GM12891 (cell line): ENCODE measurements at places on chromosomes 1 and 21.

GRCh38 chr1:215824245-215824644, 257.1 kb downstream of the KCTD3 start:
- DNase-seq, result no peak

GRCh38 chr1:223453902-223454301, 60.7 kb downstream of the CCDC185 start:
- DNase-seq, result no peak

DNA sequence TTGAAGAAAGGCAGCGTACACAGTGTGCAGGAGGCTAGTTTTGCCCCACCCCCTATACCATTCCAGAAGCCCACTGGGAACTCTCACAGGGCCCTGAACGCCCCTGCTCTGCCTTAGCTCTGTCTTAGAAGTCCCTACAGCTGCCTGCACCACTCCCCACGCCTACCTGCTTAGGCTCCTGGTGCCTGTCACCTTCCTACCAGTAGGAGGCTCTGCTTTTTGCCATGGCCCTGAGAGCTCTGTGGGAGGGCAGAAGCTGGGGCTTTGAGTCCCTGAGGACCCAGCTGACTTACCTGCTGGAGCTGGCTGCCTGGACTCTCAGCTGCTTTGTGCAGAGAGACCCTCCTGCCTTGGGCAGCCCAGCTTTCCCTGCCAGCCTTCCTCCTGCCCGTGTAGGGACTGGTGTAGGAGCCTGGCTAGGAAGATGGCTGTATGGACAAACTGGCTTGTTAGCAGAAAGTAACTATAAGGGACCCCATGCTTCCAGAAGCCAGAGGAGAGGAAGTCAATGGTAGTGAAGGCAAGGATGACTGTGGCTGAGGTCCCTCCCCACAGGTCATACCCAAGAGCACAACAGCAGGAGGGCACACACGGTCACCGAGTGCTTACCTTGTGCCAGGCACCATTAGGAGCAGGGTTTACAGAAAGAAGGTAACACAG, 9.8 kb upstream of the CELSR2 start:
- no peak for DNase-seq

GRCh38 chr1:45913731-45914501, 110.5 kb downstream of the MAST2 start:
- DNase-seq, result no peak

DNA sequence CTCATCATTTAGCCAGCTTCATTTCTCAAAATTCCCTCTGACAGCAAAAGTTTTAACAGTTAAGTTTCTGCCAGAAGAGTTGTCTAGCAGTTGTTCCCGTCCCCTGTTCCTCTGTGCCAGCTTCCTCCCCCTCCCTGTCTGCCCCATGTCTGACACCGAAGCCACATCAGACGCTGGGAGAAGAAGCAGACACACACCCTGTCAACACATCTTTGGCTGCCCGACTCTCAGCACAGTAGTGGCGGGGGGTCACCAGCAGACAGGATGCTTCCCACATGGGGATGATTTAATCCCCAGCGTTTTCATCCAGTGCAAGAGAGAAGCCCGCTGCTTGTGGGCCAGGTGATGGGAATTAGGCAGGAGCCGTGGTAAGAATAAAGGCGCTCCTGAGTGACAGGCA, 379.4 kb upstream of the RUNX1 start:
- DNase-seq, result no peak

- no peak for DNase-seq
Observed at GRCh38 chr1:207355060-207355459, 33.6 kb downstream of the CD55 start.

DNA sequence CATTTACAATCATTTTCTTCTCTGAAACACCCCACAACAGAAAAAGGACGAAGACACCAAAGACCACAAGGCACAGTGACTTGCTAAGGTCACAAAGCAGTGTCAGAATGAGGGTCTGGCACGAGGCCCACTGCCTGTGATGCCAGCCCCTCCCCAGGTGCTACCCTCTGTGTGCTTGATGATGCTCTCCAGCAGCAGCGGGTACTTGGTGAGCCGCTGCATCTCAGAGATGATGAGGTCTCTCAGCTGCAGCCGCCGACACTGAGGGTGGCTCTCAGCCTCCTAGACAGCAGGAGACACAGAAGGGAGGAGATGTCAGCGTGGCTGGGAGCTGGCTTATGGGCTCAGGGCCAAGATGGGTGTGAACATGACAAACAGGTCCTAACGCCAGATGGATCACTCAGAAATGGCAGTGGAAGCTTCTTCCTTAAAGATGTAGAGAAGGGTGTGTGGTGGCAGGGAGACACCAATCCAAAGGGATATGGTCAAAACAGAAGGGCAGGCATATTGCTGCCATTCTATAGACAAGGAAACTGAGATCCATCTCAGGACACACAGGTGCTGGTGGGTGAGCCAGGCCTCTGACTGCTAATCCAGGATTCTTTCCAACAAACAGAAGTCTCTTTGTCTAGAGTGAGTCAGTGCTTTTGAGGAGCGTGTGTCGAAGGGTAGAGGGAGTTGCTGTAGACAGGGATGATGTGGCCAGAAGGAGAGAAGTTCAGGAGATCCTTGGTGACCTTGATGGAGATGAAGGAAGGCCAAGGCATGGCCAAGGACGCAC, 25.6 kb downstream of the LRRC71 start:
- DNase-seq, result no peak

GRCh38 chr1:39167632-39168209, 36.8 kb upstream of the MACF1 start:
- DNase-seq, result no peak

GRCh38 chr1:21319447-21320407, 29.5 kb upstream of the ECE1 start:
- no peak for DNase-seq

DNA sequence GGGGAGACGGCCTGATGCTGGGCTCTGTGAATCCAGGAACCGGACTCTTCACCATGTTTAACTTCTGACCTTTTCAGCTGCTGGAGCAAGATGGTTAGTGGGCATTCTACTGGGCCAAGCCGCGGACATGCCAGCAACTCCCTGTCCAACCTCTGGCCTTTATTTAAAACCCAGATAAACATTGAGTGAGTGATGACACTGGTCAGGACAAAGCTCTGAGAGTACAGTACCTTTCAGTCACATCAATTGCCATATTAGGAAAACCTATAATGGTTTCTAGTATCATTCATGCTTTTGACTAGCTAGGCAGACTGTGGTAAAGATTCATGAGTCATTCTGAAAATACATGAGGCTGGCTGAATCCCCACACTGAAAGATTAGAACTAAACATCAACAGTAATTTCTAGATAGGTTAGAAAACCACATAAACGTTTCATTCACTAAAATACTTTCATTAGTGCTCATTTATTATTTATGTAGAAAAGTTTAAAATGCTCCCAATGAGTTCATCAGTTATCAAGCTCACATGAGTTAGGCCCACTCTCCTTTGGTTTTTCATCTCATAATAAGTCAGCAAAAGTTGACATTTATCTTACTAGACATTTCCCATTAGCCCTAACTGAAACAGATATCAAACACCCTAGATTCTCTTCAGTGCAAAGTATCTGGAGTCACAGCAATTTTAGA, 7.1 kb upstream of the ACTA1 start:
- DNase-seq, result no peak

DNA sequence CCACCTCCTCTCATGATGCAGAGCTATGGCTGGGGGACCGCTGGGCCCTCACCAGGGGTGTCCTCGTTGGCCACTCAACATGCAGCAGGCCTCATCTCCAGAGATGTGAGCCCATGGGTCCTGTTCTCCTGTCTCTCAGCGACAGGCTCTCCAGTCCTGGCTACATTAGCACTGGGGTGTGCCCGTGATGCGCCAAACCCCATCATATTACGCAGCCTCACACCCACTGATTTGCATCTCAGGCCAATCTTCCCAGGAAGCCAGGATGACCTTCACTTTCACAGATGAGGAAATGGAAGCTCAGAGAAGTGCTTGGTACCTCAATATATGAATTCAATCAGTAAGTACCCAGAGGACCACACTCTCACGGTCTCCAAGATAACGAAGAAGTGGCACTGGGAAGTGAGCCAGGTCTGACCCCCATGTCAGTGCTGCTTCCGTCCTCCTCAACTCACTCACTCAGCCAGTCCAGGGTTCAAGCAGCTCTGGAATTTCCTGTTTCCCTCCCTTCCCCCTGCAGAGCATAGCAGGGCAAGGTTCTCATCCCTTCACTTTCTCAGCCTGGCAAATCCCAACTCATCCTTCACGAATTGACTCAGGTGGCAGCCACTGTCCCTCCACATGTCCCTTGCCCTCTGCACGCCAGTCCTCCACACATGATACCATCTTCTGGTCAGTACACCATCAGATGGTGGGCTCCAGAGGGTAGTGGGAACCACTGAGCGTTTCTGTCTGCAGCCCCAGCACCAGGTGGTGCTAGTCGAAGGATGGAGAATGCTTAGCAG, 28.9 kb upstream of the EVA1B start:
- no peak for DNase-seq

- no peak for DNase-seq
Observed at GRCh38 chr1:204224655-204225054, 10.9 kb upstream of the GOLT1A start.

GRCh38 chr1:199821029-199821779, 206.3 kb upstream of the NR5A2 start:
- no peak for DNase-seq

- no peak for DNase-seq
Observed at GRCh38 chr1:215878843-215879242, 311.7 kb downstream of the KCTD3 start.

DNA sequence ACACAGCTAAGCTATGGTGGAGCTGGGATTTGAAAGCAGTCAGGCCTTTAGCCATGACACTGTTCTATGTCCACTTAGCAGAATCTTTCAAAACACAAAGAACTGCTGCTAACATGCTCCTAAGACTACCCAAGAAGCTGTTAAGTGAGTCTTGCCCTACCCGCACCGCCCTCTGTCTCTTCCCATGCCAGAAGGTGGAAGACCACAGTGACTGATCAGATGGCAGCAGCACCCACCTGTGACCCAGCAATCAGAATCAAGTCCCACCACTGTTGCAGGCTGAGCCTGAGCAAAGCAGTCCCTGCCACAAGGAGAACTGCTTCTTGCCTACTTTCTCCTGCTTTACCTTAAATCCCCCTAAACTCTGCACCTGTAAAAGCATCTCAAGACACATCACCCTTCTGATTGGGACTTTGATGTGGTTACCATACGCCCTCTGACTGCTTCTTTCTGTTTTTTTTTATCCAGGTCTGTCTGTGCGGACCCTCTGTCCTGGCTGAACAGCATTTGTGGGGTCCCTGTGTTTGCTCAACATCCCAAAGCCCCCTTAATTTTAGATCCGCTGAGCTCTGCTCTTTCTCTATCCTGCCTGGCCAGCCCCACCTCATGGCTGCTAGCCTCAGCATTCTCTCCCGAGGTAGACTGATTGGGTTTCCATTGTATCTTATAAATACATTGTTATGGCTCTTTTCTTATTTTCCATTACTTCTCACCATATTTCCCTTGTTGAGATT, 16.0 kb downstream of the IRF2BP2 start:
- DNase-seq, result no peak

DNA sequence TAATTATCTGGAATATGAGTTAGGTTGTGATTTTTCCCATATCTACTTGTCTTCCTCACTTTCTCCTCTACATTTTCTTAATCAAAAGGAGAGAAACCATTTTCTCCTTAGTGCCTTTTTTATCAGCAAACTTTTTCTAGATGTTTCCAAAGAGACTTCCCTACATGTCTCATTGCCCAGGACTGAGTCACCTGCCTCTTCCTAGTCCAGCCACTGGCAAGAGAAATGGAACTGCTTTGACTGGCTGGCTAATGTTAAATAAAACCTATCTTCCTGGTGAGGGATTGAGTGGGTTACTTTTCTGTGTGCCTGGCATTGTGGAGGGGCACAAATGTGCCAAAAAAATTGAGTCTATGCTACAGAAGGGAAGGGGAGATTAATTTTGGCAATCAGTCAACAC, 52.1 kb upstream of the CD5L start:
- no peak for DNase-seq

DNA sequence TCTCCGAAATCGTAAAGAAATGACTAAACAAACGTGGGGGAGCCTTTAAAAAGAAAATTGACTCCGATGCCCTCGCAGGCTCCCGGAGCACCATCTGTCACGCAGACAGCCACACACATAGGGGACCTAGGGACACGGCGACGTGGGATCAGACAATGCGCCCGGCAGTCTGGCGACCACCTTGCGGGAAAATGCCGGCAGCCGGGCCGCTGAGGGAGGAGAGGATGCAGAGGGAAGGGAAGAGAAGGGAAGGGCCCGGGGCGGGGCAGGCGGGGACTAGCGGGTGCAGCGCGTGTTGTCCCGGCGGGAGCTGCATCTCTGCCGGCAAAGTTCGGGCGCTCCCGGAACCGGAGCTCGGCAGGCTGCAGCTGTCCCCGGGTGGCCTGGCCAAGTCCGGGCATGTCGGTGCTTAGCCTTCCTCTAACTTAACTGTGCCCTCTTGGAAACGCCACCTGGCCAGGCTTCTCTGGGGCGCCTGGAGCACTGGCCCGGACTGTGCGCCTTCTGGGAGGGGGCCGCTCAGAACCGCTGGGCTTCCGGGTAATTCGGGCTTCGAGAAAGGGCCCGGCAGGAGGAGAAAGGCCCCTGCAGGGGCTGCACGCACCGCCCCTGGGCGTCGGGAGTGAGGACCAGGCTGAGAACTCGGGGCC, 1.8 kb downstream of the NHLH2 start:
- DNase-seq, result peak; percentile 22

- no peak for DNase-seq
Observed at GRCh38 chr1:245278846-245279245, 124.1 kb downstream of the KIF26B start.

DNA sequence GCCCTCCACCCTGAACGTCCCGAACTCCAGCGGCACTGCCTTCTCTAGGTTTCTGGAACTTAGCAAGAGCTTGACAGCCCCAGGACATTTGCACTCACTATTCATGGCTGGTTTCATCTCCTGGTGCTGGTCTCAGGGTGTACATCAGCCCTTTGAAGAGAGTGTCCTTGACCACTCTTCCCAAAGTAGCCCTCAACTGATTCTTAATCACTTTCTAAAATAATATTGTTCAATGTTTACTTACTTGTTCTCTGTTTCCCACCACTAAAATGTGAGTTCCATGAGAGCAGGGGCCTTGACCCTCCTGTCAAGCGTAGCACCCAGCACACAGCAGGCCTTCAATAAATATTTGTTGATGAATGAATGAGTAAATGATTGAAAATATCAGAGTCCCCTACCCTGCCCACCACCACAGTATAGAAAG, 262.5 kb downstream of the RHOU start:
- DNase-seq, result no peak

DNA sequence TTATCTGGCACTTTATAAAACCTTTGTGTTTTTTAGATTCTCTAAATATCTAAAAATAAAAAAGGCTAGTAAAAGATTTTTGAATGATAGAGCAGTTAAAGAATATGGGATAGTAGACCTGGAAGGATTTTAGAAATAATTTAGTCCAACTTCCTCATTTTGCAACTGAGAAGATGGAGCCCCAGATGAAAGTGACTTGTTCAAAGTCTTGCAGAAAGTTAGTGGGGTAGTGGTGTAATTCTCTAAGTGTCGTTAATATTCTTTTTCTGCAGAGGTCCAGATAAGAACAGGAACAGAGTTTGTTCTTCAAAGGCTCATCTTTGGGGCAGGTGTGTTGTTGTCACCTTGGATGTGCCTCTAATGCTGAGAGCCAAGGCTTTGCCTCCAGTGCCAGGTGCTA, 159.5 kb downstream of the DISC1 start:
- DNase-seq, result no peak
